ENCODE measurements at places on chromosomes 3 and 15.

DNA sequence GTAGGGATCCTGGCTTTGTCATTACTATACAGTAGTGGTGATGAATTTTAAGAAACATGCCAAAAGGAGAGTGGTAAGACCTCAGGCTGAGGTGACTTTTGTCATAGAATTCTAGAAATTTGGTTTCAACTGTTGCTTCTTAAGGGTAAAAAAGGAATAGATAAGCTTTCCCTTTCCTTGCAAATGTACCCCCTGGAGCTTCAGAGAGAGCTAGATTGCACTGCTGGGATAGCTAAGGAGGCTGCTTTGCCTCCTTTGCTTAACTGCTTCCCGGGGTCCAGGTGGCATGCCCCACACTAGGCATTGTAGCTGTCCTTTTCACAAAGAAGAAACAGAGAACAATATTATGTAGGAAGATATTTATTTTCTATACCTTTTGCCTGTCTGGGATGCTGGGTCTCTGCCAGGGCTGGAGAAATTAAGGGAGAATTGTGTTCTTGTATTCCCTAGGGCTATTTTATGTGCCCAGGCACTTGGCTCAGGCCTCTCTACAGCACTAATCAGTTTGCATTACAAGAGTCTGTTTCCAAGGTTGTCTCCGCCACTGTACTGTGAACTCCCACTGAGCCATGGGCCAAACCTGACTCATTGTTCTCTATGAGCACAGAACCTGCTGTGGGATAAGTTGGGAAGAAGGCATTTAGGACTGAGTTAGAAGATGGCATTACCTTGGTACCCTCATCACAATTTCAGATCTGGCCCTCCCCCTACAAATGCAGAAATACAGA, 460.0 kb downstream of the PDCD6IP start:
- no peak for DNase-seq

DNA sequence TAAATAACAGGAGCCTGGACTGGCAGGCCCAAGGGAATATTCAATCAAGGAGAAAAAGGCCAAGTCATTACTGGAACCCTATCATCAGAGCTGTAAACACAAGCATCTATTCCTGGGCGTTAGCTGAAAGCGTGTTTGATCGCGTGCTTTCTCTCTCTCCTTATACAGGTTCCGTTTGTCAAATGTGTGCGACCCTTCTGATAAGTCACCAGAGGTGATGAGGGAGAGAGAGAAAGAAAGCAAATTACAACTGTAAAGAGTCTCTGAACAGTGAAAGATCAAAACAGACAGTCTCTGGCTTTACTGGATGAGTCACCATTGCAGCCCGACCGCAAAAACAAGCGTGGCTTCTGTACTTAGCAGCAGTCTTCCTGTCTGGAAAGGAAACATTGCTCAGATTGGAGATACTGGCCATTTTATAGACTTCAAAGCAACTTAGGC, 39.5 kb upstream of the TPRG1 start:
- peak; percentile 62 for DNase-seq

DNA sequence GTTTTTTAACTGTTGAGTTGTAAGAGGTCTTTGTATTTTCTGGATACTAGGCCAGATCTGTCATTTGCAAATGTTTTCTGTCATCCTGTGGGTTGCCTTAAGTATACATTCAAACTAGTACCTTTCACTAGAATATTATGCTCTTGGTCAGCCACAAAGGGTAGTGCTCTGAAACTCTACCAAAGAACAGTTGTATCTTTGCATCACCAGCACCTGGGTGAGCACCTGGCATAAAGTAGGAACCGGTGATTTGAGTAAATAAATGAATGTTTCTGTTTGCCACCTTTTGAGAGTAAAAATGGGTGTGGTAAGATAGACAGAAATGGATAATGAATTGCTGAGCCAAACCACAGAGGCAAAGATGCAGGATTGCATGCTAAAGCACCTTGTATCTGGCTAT, 98.7 kb downstream of the SLCO3A1 start:
- DNase-seq = no peak

DNA sequence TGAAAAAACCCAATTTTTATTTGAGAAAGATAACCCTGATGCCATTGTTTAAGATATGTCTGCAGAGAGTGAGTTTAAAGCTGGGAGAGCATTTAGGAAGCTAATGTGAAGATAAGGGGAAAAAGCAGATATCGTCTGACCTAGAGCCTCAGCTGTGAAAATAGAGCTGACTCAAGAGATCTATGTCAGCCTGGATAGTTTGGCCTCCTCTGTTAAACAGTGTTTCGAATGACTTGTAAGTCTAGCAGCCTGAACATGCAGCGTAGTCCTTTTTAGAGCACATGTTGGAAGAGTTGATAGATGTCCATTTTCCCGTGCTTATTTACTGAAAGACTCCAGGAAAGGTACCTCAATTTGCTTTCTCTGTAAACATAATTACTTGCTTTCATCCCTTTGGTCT, 48.1 kb downstream of the ALCAM start:
- DNase-seq = no peak

GRCh38 chr15:58212909-58213526, 74.8 kb downstream of the AQP9 start:
- peak; percentile 24 for DNase-seq

DNA sequence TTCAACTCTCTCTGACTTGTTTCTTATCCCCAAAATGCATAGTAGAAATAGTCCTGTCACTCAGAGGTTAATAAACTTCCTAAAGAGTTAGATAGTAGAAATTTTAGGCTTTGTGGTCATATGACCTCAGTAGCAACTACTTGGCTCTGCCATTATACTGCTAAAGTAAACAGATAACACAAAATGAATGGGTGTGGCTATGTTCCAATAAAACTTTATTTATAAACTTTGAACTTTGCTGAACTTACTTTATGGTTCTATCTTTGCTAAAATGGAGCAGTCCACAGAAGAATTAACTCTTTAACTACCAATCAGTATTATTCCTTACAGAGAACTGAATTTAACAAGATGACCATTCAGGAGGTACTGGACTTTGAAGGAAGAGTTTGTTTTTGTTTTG, 393.6 kb upstream of the CDIN1 start:
- DNase-seq = no peak

- DNase-seq = no peak
Measured at GRCh38 chr15:59143281-59143680, 38.3 kb downstream of the CCNB2 start.

DNA sequence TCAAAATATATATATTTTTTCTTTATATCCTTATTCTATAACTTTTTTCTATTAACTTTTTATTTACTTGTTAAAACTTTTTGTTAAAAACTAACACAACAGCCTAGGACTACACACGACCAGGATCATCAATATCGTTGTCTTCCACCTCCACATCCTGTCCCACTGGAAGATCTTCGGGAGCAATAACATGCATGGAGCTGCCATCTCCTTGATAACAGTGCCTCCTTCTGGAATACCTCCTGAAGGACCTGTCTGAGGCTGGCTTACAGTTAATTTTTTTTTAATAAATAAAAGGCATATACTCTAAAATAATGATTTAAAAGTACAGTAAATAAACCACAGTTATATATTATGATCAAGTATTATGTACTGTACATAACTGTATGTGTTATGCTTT, 58.9 kb downstream of the SFMBT1 start:
- no peak for DNase-seq

DNA sequence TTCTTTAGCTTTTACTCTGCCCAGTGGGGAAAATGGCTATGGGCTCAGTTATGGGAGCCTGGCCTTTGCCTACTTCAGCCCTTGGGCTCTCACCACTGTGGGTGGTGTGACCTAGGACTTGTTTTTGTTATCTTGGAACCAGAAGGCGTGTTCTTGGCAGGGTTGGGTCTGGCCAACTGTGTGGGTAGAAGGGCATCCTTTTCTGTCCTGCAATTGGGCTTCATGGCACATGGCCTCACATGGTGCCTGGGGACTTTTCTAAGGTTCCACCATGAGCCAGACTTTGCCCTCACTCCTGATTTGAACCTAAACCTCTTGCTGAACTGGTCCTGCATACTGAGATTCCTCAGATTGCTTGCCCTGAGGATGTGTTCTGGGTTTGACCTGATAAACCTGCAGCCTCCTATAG, 1.7 kb downstream of the GLYCTK start:
- peak; percentile 45 for DNase-seq

- DNase-seq = no peak
Measured at GRCh38 chr3:8520816-8521403, 19.3 kb downstream of the LMCD1 start.

- DNase-seq = no peak
Measured at GRCh38 chr15:51135276-51135675, 40.6 kb upstream of the TNFAIP8L3 start.

DNA sequence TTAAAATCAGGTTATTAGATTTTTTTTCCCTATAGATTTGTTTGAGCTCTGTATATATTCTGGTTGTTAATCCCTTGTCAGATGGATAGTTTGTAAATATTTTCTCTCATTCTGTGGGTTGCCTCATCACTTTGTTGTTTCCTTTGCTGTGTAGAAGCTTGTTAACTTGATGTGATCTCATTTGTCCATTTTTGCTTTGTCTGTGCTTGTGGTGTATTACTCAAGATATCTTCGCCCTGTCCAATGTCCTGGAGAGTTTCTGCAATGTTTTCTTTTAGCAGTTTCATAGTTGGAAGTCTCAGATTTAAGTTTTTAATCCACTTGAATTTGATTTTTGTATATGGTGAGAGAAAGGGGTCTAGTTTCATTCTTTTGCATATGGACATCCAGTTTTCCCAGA, 699.1 kb downstream of the NAALADL2 start:
- DNase-seq = no peak

DNA sequence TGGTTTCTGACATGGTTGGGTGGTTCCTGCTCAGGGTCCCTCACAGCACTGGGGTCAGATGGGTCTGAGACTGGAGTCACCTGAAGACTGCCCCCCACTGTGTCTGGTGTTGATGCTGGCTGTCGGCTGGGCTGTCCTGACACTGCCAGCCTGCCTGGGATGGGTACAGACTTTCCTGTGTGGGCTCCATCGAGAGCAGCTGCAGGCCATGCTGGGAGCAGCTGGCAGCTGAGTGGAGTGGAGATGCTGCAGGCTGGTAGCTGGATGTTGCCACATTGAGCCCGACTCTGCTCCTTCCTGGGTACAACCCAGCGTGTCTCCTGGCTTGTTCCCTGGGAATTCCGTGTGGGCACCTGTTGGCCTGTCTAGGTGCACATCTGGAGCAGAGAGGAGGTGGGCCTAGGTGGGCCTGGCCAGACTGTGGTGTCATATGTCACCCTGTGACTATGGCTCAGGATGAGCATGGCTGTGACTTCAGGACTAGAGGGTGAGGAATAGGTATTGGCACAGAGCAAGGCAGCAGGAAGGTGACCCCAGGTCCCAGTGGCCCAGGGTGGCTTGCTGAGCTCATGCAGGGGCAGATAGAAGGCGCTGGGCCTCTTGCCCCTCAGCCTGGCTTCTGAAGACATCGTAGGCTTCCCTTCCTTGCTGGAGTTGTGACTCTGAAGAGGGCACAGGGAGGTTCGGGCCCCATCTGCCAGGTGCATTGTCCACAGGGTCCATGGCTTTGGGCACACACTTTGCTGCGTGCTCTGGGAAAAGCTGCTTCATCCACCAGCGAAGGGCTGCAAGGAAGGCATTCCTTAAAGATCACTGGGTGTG, 40.0 kb upstream of the PRR23E start:
- DNase-seq = no peak

DNA sequence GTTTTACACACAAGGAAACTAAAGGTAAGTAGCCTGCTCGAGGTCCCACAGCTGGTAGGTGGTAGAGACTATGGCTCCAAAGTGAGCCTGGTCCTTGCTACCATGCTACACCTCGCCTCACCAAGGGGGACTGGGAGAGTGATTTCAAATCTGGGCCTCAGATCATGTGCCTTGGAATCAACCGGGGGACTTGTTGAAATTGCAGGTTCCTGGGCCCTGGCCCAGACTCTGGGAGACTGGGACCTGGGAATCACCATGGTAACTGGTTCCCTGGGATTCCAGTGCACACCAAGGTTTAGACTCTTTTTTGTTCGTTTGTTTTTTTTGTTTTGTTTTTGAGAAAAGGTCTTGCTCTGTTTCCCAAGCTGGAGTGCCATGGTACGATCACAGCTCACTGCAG, 21.1 kb downstream of the DNASE1L3 start:
- DNase-seq = no peak

DNA sequence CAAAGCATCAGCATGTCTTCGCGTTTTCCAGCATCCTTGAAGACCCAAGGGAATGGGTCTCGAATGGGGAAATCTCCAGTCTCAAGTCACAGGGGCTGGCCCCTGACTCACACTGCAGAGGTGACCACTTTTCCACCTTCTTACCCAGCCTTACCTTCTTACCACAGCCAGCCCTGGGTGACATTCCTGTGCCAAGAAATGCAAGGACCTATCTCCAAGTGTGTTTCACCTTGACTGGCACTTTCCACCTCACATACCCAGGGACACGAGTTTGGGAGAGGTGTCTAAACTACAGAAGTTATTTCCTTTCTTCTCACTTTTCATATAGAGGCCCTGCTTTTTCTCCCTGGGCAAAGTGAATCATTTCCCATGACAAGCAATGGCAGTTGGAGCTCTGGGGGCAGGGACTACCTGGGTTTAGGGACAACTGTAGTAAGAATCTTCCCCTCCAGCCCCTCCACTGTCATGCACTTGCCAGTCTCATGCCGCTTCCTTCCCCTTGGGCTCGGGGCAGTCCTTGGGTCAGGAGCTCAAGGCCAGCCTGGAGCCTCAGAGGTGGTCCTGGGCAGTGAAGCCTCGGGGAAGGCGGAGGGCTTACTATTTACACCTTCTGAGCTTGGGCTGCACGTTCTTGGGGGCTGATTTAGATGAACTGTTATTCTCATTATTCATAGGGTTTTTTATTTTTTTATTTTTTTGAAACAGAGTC, 16.8 kb downstream of the PAQR5 start:
- no peak for DNase-seq

- DNase-seq = no peak
Measured at GRCh38 chr3:197317250-197317963, 19.0 kb upstream of the DLG1 start.

DNA sequence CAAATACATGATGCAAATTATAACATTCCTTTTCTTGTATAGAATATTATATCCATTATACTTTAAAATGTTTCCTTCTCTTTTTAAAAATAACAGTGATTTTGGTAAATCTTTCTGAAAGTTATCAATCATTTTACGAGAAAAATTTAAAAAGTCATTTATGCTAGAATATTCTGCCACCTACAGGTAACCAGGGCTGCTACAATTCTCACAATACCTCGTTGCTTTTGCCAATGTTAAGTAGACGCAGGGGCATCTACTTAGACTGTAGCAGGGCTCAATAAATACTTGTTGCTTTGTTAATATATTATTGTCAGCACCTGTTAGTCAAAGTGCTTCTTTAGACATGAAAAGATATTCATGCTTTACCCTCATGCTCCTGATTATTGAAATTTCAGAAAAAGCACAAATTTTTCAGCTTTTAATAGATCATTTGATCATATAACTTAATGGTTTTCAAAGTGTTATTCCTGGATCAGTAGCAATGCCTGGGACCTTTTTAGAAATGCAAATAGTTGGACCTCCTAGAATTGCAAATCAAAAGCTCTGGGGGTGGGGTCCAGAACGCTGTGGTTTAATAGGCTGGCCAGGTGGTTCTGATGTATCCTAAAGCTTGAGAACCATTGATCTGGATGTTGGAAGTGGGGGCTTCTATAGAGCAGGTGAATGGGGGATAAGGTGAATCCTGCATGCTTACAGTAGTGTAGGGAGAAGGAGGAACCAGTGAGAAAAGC, 223.6 kb upstream of the PDZRN3 start:
- DNase-seq = no peak

DNA sequence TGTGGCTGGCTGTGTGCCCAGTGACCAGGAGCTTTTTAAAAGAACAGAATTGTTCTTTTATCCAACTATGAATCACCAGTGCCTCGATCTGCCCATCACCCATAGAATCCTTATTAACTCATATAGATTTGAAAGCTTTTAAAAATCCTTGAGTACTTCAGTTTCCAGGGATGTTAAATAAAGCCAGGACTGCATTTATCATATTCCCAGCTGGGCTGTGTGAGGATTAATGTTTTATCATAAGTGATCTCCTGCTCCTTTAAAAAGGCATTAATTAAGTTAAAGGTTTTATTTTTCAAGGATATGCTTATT, 234.0 kb downstream of the MYRIP start:
- no peak for DNase-seq
